ENCODE measurements at places on chromosomes 7 and 10.

- no peak for DNase-seq
Observed at GRCh38 chr7:115024276-115024675, 102.4 kb downstream of the MDFIC start.

DNA sequence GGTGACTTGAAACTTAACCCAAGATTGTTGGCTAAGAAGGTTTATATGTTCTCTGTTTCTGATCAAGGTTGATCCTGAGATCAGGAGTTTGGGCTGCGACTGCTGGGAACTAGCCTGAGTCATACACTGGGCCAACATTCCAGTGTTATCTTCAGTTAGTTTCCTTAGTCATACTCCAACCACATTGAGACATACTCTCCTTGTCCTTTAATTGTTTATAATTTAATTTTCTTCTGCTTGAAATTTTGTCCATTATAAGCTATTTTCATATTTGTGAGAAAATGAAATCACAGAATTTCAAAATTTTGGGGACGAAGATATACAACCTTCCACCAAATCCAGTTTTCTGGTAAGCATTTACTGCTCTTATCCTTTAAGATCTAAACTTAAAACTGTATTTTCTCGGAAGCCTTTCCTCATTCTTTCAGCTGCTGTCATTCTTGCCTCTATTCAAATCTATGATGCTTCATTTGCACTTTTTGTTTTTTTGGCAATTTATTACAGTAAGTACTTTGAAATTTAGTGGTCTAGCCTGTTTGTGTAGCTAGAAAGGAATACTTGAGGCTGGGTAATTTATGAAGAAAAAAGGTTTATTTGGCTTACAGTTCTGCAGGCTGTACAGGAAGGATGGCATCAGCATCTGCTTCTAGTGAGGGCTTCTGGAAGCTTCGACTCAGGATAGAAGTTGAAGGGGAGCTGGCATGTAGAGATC is 63.4 kb upstream of the POT1 start:
- DNase-seq = no peak

GRCh38 chr10:62133618-62134017 is 135.0 kb downstream of the RTKN2 start:
- DNase-seq = no peak

DNA sequence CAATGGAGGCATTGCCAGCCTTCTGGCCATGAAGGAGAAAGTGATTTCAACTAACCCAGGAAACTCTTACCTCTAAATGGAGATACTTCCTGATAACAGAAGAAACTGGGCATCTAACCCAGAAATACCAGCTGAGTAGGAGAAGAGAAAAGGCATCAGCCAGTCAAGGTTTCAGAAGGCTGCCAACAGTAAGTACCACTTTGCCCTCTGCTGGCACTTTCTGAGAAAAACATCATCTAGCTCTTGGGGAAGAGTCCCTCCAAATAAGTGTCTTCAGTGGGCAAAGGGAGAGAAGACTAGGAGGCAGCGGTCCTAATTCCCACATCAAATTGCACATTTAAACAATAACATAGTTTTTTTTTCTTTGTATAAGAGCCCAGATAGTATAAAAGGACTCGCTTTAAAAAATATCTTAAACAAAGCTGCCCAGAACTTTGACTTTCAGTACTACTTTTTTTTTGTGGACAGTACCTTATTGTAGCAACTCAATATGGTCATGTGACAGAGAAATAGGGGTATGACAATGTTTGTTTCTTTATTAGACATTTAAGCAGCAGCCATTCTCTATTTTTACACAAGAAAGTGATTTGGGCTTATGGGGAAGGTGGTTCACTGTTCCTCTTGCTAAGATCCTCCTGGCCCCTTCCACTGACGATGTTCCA is 157.3 kb downstream of the CTTNBP2 start:
- DNase-seq = no peak

GRCh38 chr7:116354171-116354545 is 143.8 kb downstream of the TES start:
- no peak for DNase-seq

GRCh38 chr7:141702047-141702567 is at the start of gene DENND11:
Gene DENND11, minus strand, starts transcription at chr7:141702166. Its CDS starts 13 bp downstream, at chr7:141702153.
- DNase-seq = peak; percentile 47

DNA sequence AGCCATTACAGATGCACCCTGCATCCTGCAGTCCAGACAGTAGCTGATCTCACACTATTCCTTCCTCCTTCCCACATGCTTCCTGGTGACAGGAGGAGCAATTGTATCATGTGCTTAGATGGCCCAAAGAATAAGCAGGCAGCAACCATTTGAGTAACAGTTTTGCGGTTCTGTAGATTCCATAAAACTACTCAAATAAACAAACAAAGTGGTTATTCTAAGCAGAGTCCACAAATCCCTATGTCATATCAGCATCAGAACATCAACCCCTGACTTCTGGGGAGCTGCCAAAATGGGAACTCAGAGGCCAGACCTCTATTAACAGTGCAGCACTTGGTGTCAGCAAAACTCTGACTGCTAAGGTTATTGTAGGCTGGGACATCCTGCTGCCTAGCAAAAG is 226.0 kb downstream of the SORCS1 start:
- no peak for DNase-seq

GRCh38 chr10:120931423-120931822 is 80.3 kb downstream of the WDR11 start:
- no peak for DNase-seq

- no peak for DNase-seq
Observed at GRCh38 chr10:130138479-130138866, 2.3 kb downstream of the GLRX3 start.

GRCh38 chr7:55072251-55072650 is 53.4 kb downstream of the EGFR start:
- DNase-seq = no peak

- DNase-seq = no peak
Observed at GRCh38 chr7:135855846-135856245, 107.2 kb upstream of the FAM180A start.

- no peak for DNase-seq
Observed at GRCh38 chr7:147516391-147516790, 1074.2 kb upstream of the C7orf33 start.

DNA sequence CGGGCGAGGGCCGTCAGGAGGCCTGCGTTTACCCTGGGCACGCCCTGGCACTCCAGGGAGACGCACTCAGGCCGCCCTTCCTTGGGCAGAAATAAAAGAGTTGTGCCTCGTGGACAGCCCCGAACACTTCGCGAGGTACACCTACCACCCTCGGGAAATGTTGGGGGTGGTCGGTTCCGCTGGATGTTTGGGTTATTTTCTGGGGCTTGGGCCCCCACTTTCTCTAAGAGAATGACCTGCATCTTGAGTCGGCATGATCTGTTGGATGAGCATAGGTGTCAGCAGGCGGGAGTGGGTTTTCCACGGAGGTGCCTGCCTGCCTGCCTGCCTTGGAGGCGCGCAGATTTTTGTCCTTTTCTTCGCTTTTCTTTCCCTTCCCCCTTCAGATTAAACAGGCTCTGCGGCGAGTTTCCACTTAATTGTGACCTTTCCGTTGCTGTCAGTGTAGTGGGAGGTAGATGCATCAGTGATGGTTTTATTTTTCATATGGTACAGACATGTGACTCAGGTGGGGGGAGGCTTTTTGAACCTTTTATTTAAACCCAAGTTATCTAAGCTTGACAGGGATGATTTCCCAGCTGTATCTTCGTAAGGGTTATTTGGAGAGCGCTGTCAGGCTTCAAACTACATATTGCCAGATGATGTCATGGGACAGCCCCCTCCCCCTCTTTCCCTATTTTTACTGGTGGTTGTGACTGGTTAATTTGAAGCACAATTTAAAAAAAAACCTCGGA is 661 bp downstream of the HECTD2 start:
- no peak for DNase-seq

DNA sequence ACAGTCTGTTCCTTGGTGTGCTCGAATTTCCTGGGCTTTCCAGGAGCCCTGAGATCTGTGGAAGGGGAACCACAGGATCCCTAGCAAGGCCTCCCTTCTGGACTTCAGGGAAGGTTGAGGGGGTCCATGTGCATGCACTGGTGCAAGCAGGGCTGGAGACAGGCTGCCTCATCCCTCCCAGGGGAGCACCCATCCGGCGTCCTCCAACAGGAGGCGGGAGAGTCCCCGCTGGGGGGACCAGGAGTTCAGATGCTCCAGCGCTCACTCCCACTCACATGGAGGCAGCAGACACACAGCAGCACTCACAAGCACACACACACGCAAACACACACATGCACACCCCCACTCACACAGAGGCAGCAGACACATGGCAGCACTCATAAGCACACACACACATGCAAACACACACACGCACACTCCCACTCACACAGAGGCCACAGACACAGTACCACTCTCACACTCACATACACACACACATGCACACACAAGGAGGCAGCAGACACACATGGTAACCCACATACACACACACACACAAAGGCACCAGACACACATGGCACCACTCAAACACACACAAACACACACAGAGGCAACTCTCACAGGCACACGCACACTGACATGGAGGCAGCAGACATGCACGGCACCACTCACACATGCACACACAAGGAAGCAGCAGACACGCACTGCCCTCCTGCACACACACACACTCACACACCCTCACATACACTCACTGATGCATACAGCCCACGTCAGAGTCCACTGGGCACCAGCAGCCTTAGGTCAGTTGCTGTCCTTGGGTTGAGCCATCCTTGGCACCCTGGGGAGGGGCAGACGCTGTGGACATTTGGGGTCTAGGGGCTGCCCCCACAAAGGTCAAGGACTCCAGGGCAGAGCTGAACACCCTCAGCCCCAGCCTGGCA is 247.0 kb upstream of the PPP2R2D start:
- no peak for DNase-seq

GRCh38 chr10:124231168-124232155 is 138.1 kb upstream of the CHST15 start:
- DNase-seq = no peak

GRCh38 chr7:119748991-119749390 is 524.0 kb upstream of the KCND2 start:
- no peak for DNase-seq

- no peak for DNase-seq
Observed at GRCh38 chr10:123882681-123883445, 8.7 kb downstream of the CPXM2 start.

- no peak for DNase-seq
Observed at GRCh38 chr7:111137296-111138192, 46.6 kb downstream of the LRRN3 start.

DNA sequence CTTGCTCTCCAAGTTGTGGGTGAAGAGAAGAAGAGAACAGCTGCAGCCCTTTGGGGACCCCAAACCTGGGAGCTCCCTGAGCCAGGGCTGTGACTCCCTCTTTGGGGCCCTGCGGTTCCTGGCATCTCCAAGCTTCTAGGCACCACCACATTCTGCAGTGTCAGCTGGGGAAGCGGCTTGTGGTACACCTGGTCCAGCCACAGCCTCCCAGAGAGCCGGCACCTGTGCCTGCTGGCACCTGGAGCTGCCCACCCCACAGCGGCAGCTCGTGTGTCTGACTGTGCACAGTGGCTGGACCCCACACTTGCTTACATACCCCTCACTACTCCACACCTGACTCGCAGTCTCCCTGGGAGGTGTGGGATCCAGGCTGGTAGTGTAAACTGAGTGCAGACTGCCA is 23.5 kb downstream of the FAM241B start:
- DNase-seq = no peak

DNA sequence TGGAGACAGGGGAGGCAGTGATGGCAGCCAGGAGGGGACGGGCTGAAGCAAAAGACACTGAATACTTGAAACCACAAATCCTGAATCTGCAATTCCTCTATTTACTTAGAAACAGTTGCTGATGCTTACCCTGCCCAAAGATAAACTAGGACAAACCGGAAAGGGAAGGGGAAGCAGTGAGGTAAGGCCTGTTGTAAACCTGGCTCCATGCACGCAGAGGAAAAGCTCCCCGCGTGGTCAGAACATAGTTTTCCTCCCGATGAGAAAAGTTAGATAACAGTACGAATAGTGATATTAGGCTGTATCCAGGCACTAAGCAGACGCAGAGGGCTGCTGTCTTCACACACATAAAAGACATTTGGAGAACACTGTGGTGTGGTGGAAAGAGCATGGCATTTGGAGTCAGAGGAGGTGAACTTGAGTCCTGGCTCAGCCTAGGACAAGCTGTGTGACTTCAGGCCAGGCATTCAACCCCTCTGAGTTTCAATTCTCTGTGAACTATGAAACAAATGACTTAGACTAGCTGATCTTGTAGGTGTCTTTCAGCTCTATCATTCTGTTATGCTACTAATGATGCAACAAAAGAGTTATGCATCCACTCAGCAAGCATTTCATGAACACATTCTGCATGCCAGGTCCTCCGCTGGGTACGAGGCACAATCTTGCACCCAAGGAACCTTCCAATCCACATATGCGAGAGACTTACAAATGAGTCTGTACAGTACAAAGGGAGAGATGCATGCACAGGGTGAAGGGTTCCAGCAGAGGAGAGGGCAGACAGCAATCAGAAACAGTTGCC is 80.9 kb downstream of the SORBS1 start:
- DNase-seq = no peak

- no peak for DNase-seq
Observed at GRCh38 chr7:119838444-119838843, 434.5 kb upstream of the KCND2 start.

DNA sequence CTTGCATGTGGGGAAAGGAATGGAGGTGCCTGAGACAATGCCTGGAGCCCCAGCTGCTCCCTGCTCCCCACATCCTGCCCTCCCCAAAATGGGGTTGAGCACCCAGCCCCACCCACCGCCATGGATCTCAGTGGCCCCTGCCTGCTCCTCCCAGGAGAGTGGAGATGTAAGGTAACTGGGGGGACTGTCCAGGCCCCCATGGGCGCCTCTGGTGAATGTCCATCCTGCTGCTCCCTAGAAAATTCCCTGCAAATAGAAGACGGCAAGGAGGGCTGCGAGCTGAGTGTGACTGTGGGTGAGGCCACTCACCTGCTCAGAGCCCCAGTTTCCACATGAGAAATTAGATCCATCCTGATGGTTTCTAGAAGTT is 101.6 kb downstream of the RAMP3 start:
- DNase-seq = no peak

GRCh38 chr10:114372179-114372578 is 32.1 kb downstream of the AFAP1L2 start:
- DNase-seq = no peak

GRCh38 chr10:108385963-108386362 is 1221.5 kb upstream of the SORCS1 start:
- DNase-seq = no peak

GRCh38 chr7:41002741-41003610 is 699.9 kb downstream of the INHBA start:
- no peak for DNase-seq

DNA sequence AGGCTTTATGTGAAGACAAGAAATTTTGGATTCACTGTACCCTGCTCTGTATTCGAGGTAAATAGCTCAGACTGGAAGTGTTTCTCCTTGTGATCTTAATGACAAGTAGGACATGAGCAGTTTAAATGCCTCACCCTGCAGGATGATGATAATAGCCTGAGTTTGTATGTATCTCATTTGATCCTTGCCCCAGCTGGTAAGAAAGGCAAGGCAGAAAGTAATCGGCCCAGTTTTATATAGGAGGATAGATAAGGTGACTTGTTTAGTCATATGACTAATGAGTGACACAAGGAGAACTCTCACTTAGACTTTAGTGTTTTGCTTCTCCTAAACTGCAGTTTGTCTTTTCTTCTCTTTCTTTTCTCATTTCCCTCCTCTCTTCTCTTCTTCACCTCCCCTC is 372.6 kb downstream of the PHF14 start:
- no peak for DNase-seq

GRCh38 chr7:108441392-108441955 is 14.8 kb downstream of the NRCAM start:
- DNase-seq = no peak

GRCh38 chr7:35967366-35968139 is 166.7 kb downstream of the SEPTIN7 start:
- DNase-seq = no peak
